ENCODE measurements at places on chromosomes 1 and 21.
A peak's percentile ranks its signal among the peaks of the same experiment; 100 is the strongest.

- no peak for DNase-seq
These were observed 383.7 kb downstream of the ZP4 start for GRCh38 chr1:237507005-237507404.

GRCh38 chr1:198756470-198756869 lies 117.6 kb downstream of the PTPRC start:
- peak; percentile 29 for DNase-seq

DNA sequence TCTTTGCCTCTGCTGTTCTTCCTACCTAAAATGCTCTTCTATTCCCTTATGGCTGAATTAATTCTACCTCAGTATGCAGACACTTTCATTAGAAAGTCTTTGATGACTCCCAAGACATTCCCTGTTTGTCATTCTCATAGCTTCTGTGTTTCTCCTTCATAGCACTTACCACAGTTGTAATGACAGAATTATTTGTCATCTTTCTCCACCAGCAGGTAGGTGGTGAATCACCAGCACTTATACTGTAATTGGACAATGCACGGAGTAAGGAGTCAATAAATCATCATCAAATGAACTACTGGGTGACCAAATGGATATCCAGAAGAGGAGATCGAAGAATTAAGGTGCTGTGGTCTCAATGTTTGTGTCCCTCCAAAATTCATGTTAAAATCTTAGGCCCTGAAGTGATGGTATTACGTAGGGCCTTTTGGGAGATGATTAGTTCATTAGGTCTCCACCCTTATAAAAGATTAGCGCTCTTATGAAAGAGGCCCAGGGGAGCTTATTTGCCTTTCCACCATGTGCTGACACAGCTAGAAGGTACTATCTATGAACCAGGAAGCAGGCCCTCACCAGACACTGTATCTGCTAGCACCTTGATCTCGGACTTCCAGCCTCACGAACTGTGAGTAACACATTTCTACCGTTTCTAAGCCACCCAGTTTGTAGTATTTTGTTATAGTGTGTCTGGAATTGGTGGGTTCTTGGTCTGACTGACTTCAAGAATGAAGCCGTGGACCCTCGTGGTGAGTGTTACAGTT lies 2.4 kb upstream of the CCT8 start:
- no peak for DNase-seq

- no peak for DNase-seq
These were observed 38.5 kb downstream of the RGS4 start for GRCh38 chr1:163107655-163108054.

DNA sequence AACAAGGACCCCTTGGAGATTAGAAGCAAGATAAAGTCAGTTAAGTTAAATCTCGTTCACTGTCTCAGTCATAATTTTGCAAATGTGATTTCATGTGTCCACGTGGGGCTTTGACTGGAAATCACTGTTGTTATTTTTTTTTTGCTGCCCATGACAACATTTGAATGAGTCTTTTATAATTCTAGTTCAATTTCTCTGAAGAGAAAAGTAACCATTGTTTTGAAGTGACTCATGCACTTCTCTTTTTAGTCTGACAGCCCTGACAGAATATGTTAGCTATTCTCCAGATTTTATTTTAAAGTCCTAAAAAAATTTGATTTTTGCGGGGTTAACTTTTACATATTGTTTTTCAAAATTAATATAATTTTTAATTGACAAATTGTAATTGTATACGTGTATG lies 30.7 kb upstream of the NLRP3 start:
- no peak for DNase-seq

DNA sequence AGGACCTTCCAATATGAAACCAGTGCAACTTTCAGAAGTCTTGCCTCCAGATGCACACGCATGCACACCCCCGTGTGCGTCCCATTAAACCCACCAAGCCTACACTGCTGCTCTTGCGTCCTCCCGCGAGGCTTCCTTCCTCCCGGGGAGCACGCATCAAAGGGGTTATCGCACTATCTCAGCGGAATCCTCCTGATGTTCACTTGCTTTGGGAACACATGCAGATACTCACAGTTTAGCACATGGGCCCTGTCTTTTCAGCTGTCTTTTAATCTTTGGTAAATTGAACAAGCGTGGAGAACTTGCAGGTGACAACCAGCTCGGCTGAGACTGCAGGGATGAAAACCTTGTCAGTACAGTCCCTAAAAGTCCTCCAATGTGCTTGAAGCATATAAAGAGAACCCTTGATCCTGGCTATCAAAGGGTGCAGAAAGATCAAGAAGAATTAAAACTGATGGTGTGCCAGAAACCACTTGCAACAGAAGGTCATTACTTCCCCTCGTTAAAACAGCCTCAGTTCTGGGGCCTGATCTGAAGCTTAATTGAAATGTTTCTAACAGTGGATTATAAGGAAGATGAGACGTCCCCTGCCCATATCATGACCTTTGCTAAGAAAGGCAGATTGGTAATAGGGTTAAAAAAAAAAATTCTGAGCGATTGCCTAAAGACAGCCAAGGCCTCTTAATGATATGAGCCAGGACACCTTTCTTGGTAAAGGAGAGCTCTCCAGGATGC lies 149.4 kb upstream of the LMO4 start:
- DNase-seq: peak; percentile 69

Measured in NB4 (cell line).